ENCODE measurements at places on chromosomes 2 and 18.

DNA sequence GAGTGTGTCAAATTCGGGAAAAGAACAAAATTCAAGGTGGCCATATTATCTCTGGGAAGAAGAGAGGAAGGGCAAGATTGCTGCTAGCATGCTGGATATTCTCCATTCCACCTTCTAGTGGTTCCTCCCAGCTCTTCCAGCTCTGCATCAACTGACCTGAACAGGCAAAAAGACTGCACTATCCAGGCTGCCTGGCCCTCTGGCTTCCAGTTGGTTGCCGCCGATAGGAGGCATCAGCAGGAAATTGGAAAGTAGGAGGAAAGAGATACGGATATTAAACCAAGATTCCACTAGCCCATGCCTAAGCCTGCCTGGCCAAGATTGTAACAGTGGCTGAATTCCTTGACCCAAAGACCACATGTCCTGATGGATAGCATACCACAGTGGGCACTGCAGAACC lies 1.7 kb upstream of the RTTN start:
- DNase-seq = no peak

DNA sequence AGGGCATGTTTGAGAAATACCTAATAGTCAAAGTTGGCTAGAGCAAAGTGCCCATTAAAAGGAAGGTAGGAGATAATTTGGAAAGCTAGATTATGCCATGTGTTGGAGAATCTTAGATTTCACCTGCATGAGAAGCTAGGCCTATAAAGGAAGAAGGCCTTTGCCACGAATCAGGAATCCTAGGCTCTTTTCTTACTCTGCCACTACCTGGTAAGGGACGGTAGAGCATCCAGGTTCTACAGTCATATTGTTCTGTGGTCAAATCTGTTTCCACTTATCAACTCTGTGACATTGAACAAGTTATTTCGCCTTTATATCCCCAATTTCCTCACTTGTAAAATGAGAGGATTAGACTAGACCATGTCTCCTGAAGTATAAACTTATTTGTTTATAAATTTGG lies 3.6 kb upstream of the KCNJ3 start:
- no peak for DNase-seq

DNA sequence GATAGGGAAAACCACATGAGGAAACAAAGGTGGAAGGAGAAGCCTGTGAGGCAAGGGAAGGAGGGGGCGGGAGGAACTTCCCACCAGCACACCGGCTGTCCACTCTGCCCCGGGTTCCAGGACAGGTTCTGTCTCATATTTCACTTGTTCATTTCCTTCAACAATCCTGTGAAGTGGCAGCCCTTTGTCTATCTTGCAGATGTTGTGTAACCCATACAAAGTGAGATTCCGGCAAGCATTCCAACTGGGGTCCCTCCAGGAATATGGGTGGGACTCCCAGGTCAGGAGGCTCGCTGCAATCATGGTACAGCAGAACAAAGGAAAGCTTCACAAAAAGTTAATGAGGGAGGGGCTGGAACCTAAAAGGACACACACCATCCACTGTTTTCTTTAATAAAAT lies 271.3 kb upstream of the PXDN start:
- DNase-seq = no peak

DNA sequence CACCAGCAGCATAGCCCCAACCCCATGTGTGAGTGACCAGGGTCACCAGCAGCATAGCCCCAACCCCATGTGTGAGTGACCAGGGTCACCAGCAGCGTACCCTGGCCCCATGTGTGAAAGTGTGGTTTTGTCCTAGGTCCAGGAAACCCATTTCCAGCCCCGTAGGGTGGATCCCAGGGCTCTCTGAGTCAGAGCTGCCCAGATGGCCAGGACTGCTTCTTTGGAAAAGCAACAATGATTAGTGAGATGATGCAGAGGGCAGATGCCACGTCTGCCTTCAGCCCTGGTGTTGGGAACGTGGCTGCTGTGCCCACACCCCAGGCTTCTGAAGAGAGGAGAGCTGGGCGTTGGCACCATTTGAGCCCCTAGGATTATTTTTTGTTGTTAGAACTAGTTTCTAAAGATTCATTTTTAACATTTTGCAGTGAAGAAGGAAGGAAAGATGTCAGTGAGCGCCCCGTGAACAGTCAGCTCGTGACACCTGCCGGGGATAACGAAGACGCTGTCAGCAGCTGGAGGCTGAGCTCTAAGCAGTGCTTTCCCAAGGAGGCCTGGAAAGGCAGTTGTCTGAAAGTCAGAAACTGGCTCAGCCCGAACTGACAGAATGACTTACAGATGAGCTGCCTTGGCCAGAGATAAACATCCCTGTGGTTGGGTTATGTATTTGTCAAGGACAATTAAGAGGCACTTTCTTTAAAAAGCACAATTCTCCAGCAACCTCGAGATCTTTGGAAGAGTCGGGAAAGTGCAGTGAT lies 32.1 kb upstream of the KCNG2 start:
- no peak for DNase-seq

DNA sequence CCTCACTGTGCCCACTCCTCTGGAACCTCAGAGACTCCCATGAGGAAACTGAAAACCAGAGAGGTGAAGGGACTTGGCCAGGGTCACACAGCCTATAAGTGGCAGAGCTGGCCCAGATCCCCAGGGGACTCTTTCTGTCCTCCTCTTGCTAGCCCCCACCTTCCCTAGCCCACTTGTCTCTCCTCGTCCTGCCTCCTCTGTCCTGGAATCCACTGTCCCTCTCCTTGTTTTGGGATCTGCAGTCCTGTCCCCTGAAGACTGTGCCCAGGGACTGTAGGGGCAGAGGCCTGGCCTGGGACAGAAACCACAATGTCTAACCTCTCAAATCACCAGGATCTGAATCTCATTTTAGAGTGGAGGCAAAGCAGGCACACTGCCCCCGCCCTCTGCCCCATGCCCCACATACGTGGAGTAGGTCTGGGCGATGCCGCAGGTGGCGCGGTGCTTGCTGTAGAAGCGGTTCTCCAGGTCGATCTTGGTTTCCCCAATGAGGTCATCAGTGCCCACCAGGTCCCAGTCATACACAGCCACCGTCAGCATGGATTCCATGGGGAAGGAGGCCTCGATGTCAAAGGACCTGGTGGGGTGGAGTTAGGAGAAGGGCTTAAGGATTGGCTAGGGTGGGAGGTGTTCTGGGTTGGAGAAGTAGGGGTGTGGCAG lies 12.5 kb downstream of the OTOF start:
- DNase-seq = no peak

GRCh38 chr2:145199827-145200706 lies 680.1 kb upstream of the ZEB2 start:
- DNase-seq = no peak

- no peak for DNase-seq
Observed at GRCh38 chr2:119086327-119086726, 72.2 kb downstream of the C1QL2 start.

DNA sequence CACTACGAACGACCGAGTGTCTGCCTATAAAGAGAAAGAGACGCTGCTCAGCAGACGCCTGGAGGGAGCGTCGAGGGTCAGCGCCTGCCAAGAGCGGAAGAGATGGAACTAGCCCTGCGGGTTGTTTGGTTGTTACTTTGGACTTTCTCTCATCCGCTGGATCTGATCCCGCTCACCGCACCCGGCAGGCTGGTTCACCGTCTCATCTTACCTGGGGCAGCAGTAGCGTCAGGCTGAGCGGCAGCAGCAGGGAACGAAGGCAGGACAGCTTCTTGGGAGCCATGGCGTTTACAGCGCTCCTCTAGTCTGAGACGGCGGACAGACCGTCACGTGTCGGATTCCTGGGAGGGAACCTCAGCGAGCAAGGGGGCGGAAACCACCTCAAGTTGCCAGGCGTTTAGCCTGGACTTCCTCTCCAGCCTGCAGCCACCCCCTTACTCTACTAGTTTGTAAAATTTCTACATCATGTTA lies 1.9 kb downstream of the GLB1L start:
- no peak for DNase-seq

DNA sequence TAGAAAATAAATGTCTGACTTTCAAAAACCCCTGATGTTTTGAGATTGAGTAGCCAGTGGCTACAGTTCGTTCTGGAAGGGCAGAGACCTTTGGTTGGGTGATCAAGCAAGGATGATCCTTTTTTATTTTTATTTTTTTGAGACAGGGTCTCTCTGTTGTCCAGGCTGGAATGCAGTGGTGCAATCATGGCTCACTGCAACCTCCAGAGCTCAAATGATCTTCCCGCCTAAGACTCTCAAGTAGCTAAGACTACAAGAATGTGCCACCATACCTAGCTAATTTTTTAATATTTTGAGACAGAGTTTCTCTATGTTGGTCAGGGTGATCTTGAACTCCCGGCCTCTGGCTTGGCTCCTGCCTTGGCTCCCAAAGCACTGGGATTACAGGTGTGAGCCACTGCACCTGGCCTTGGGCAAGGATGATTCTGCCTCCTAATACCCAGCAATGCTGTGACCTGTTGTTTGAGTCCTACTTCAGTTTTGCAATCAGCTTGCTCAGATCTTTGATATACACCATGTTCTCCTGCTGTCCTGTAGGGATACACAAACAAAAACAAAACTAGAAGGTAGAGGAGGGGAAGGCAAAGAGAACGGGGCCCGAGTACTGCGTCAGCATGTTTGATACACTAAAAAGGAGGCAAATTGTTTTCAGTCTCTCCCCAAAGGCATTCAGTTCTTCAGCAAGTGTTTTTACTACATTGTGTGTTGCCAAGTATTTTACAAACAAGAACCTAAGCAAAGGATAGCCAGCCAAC lies 59.2 kb upstream of the LYPD6B start:
- DNase-seq = no peak

GRCh38 chr2:148716378-148716920 lies 71.9 kb downstream of the EPC2 start:
- no peak for DNase-seq

DNA sequence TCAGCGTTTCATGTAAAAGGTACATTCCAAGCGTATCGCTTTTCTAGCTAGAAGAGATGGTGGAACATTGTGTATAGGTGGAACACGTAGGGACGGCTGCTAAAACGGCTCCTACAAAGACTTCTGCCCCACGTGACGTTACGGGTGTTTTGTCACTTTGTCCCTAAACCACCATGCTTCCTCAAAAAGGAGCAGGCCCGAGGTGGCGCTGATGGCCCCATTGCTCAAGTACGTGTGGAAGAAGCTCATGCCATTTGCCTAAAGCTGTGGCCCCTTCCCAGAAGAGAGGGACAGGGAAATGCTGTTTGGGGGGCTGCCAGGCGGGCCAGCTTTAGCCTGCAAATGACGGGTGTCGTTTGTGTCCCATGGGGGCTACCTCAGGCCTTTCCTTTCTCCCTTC lies 72.7 kb downstream of the TMEM247 start:
- no peak for DNase-seq

DNA sequence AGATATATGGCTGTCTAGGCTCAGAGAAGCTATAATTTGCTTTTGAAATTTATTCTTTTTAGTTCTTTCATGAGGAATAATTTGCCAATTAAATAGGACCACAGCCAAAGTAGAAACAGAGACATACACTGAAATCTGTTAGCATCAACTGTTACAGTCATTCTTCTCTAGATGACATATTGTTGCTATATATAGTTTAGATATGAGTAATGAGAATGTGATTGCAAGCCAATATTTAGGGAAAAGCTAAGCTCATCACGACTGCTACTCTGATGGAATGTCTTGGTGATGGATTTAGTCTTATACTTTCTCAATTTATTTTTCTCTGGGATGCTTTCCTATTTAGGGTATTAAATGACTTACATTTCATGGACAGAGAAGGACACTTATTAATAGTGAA lies 259.1 kb downstream of the LNPK start:
- no peak for DNase-seq

- DNase-seq = no peak
Observed at GRCh38 chr2:71498261-71498701, 44.9 kb downstream of the DYSF start.

DNA sequence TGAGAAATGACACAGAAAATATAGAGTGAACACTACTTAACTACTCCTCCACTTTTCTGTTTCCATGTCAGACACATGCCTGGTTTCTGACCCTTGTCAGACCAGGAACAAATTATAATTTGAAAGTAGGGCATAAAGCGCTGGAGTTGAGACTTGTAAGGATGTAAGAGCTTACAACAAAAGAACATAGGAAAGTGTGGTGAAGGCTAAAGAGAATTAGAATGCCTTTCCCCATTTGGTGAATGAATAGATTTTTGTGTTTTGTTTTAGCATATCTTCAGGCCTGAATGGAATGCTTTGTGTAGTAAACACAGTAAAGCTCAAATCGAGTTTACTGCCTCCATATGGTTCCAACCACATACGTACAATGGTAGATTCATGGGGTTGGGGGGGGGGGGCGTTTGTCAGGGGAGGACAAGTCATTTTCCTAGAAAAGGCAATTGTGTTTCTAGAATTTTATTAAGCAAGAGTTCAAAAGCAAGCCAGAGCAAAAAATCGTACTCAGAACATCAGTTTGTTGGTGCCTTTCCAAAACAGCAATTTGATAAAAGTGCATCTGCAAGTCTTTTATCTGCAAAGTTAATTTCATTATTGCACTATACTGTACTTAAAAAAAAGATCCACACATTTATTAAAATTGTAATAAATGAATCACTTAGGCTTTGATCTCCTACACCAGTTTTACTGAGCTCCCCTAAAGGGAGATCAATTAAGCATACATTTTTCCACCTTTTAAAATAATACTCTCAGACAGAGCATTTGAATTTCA lies 30.9 kb downstream of the NRXN1 start:
- DNase-seq = no peak

- DNase-seq = no peak
Observed at GRCh38 chr2:195456771-195457170, 200.3 kb upstream of the SLC39A10 start.

- no peak for DNase-seq
Observed at GRCh38 chr2:49026706-49027105, 127.6 kb downstream of the FSHR start.

DNA sequence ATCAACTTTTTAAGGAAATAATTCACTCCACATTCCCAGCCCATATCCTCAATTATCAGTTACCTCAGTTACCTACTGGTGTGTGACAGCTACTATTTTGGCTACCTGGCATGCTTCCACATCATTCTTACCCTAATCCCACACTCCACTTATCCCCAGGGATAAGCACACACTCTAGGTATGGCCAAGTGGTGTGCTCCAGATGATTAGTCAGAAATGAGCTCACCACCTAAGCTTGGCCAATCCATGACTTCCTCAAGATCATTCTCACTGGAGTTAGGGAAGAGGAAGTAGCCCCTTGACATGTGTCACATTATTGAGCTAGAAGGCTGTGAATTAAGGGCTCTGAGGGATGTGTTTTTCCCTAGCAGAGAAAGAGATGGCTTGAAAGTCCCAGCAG lies 20.9 kb upstream of the SMAD4 start:
- DNase-seq = no peak

DNA sequence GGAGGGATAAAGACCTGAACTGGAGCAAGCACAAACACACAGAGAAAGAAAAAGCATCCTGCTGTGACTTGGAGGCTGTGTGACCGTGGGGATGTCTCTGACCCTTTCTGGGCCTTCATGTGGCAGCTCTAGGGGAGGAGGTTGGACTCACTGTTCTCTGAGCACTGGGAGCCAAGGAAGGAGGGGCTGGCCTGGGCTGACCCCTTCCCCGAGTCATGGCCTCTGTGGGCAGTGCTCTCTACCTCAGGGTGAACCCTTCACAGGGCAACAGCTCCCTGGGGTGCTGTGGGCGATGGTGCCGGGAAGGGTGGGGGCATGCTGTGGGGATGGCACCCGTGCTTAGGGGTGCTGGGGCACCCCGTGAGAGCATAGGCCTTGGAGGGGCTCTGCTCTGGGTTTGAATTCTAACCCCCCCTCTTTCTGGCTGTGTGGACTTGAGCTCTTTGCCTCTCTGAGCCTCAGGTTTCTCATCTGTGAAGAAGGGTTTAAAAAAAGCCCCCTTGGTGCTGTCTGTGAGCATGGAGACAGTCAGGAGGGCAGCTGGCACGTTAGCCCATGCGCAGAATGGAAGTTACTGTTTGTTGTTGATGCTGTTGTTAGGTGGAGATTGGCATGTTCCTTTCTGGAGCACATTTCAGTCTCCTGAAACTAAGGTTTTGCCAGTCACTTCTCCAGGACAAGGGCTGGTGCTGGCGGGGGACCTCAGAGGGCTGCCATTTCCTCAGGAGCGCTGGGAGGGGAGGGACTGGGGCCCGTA lies 700 bp downstream of the TOGARAM2 start:
- no peak for DNase-seq

Data from stimulated activated CD4-positive, alpha-beta T cell treated with anti-CD3 and anti-CD28 coated beads, Interleukin-1b, Interleukin-23, amount 100 ng/mL, for 48 hours (primary cell).